ENCODE measurements at places on chromosomes 1 and 21.

DNA sequence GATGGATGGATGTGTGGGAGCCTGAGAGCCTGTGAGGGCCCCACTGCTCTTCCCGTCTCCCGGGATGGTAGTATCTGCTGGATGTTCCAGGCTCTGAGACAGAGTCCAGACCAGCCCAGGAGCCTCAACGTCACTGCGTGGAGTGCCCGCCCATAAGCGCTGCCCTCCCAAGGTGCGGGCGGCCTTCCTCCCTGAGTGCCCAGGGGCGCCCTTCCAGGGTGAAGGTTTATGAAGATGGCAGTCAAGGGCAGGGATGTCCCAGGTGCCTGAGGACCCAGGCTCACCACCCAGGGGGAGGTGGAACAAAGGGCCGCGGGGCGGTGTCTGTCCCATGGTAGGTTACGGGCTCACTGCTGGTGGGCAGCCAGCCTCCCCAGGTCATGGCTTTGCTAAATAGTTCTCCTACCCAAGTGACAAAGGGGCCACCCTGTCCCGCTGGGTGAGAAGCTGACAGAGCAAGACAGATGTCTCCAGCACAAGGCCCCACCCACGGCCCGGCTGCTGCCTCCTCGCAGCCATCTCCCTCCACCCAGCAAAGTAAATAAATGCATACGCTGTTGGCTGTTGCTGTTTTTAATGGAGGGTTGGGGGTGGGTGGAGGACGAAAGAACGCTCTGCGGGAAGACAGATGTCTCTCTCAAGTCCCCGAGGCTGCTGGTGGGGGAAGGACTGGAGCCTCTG, 9.0 kb upstream of the GPR153 start:
- no peak for DNase-seq

DNA sequence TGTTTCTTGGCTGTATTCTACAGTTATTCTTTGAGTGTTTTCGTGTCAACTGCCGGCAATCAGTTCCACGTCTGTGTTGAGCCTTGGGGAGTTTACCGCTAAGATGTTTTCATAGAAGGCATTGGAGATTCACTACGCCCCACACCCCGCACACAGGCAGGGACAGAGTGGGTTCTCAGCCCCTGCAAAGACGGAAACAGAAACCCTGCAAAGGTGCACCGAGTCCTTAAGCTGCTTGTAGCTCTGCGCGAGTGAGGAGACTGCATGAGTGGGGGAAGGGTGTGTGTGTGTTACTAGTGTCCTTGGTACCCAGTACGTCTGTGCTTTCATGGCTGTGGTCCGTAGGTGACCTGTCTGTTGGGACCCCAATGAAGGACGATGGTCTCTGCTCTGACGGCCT, 1.9 kb downstream of the LHX4 start:
- DNase-seq, result no peak

GRCh38 chr1:230610589-230610988, 31.7 kb upstream of the COG2 start:
- DNase-seq, result no peak

GRCh38 chr1:176541663-176542062, 78.7 kb downstream of the PAPPA2 start:
- no peak for DNase-seq

DNA sequence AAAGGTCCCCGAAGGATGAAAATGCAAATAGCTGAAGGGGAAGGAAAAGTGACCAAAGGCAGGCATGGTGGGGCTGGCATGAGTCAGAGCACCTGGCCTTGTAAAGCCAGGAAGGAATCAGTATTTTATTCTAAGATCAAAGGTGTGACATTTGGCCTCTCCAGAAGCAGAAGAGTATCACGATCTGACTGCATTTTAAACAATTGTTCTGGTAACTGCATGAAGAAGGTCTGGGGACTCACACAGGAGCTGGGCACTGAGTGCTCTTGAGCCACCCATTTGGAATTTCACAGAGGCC, 23.2 kb downstream of the MAB21L3 start:
- DNase-seq, result no peak

- DNase-seq, result no peak
Measured at GRCh38 chr1:85058311-85058710, 10.0 kb upstream of the MCOLN3 start.

DNA sequence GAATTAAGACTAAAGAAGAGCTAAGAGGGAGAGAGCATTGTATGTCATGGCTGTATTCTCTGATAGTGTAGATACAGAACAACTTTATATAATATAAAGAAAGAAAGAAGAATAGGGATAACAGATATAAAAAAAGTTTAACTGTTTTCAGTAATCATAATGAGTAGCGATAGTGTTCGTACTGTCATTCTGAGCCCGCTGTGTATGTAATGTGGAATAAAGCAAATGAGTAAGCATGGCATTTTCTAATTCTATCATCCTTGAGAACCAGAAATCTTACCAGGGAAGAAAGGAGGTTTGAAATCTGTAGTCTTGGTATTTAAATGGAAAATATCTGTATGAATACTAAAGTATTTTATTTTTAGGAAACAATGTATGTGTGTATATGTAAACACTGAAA, 46.7 kb upstream of the SSX2IP start:
- DNase-seq, result no peak

GRCh38 chr1:4796161-4797015, 142.0 kb downstream of the AJAP1 start:
- DNase-seq, result no peak

DNA sequence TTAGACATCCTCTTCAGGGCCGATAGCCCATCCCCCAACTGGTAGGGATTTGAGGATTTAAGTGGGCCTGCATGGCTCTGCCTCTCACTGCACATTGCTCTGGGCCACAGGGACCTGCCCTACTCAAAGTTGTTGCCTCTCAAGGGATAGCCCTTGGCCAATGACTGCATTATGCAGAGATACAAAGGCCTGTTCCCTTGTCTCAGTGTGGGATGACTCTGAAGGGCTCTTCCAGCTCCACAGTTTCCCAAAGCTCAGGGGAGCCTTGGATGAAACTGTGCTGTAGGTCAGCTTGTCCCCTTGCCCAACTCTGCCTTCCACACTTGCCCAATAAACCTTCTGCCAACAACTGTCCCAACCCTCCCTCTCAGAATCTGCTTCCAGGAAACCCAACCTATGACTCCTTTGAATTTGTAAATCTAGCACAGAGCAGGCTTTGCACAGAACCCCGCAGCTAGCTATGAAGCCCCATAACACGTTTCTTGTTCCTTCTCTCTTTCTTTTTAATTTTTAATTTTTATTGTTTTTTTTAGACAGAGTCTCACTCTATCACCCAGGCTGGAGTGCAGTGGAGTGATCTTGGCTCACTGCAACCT, 42.5 kb downstream of the SLC9C2 start:
- DNase-seq, result no peak

GRCh38 chr1:186633116-186633515, 47.1 kb downstream of the PTGS2 start:
- DNase-seq, result no peak

- no peak for DNase-seq
Measured at GRCh38 chr1:206556047-206556749, 48.9 kb downstream of the RASSF5 start.

DNA sequence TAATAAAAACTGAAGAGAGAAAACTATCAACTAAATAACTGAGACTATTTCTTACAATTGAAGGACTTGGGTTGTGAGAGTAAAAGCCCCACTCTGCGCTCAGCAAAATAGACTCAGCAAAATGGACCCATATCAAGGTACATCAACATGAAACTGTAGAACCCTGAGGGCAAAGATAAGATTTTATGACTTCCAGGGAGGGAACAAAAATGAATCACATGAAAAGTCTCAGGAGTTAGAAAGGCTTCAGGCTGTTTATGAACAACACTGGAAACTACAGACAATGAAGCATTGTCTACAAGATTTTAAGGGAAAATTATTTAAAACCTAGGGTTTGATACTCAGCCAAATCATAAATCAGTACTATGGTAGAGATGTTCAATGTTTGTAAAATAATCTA, 434.3 kb downstream of the PTPRC start:
- peak; percentile 36 for DNase-seq

- DNase-seq, result no peak
Measured at GRCh38 chr21:46393941-46394594, 64.6 kb upstream of the DIP2A start.

GRCh38 chr1:90795431-90795830, 78.3 kb upstream of the BARHL2 start:
- no peak for DNase-seq

DNA sequence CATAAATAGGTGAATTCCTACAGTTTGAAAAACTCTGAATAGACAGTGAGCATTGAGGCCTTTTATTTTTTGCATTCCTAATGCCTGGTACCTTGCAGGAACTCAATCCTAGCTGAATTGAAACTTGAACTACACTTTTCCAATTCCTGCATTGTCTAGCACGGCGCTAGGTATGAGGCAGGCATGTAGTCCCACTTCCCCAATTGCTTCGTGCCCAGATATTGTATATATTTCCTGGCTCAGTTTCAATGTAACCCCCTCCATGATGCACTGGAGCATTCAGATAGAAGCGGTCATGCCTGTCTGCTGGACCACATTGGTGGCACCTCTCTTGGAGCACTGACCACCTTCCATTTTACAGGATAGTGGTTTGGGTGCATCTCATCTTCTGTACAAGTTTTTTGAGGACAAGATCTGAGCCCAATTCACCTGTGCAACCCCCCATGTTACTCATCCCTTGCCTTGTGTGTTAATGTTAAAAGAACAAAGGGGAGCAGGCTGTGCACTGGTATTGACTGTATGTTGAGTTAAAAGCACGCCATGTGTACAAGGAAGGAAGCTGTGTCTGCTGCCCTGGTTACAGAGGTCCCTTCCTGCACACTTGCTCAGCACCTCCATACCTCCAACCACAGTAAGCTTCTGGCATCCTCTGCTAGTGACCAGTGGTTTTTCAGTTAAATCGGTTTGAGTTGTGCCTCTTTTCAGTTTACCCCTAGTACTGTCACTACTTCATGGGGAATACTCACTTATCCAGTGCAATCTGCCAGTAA, 10.0 kb upstream of the RAB7B start:
- DNase-seq, result no peak

DNA sequence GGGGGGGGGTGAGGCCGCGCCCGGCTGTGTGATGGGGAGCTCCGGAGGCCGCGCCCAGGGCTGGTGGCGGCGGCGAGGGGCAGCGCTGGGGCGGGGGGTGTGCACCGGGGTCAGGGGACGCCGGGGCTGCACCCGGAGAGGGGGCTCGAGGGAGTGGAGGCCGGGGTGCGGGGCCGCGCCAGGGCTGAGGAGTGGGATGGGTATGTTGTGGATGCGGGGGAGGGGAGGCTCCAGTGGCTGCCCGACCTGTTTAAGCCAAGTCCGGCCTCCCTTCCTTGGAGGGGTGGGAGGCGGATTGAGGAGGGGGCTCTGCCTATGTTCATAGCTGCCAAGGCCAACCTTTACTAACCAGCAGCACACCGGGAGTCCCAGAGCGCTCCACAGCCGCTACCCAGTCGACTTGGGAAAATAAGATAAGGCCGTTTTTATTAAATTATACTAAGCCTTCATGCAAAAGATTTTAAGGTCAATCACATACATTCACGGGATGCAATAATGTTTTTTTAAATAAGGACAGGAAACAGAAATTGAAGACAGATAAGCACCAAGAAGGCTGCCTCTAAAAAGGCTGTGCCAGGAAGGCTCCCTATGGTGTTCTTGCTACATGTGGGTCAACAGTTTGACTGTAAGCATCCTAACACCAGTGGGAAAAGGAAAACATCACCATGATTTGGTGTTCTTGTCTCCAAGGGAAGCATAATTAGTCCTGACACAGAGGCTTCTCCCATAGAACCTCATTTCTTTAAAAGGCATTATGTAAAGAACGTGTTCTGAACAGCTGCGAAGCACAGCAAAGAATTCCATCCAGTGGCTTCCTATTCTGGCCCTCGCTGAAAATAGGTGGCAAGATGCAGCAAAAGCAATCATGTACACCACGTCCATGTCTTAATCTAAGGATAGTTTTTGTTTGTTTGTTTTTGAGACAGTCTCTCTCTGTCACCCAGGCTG, 626 bp upstream of the HLCS start:
- no peak for DNase-seq

GRCh38 chr1:20405893-20406604, 80.0 kb downstream of the CAMK2N1 start:
- no peak for DNase-seq

DNA sequence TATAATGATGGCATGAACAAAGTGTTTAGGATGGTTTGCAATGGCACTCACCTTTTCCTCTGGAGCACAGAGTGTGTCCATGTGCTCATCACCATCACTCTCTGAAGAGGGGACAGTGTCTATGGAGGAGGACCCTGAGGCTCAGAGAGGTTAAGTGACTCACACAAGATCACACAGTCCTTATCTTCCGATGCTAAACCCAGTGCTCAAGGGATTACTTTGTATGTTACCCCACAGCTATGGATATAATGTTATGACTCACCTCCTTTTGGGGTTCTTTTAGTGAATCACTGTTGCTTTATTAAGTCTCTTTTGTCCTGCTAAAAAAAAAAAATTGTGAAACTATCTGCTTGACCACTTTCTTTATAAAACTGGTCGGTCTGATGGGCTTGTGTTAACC, 67.6 kb downstream of the TENT5C start:
- peak; percentile 70 for DNase-seq

DNA sequence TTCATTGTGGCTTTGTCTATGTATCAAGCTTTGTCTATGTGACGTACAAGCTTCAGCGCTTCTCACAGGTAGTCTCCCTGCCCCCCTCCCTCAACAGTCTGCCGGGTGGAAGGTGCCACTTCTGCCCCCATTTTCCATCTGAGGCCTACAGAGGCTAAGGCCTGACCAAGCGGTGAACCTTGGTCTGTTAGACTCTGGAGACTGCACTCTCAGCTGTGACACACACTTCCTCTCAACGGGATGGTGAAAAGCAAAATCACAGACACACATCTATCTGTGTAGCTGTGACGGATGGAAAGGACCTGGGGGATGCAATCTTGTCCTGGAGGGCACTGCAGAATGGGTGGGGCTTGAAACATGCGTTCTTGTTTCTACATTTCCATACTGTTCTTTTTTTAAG, 152.9 kb upstream of the EDN2 start:
- no peak for DNase-seq

GRCh38 chr1:228791791-228792190, 56.5 kb downstream of the RHOU start:
- no peak for DNase-seq

- DNase-seq, result peak; percentile 74
Measured at GRCh38 chr1:117826540-117827078, 102.8 kb downstream of the GDAP2 start.

GRCh38 chr1:174153085-174153824, 6.1 kb upstream of the RABGAP1L start:
- no peak for DNase-seq

DNA sequence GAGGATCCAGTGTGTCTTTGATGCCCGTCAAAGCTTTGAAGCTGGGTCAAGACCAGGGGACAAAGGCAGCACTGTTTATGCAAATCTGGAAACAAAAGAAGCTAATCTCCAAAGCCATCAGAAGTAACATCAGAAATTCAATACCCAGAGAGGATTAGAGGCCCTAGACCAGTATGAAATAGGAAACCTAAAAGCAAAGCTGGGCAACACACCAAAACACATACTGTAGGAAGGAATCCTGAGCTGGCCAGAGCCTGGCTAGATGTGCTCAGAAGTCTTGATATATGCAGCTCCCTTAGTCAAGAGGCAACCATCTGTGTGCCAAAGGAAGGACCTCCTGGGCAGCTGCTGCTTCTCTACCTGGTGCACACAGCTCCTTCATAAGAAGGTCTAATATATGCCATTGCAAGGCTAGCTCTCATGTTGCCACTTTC, 12.3 kb downstream of the COLGALT2 start:
- DNase-seq, result peak; percentile 75

Data from COLO829 (cell line).